Substantia nigra (tissue), 51 donors: ENCODE measurements at places on chromosomes 6 and 20.

- no peak for DNase-seq
Observed at GRCh38 chr6:100257793-100258395, 206.8 kb downstream of the SIM1 start.

DNA sequence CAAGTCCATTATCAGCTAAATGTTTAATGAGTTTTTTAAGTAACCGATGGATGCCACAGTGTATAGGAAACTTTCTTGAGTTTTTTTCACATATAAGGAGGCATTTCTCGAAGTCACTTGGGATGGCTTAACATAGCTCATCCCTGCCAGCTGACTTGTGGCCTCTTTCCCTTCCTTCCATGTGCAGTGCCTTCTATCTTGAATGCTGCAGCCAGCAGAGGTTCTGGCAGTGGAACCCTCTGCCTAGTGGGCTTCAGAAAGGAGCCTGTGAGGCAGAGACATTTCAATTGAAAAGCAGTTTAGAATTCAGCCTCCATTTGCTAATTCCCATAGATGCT is 51.9 kb downstream of the AKAP12 start:
- DNase-seq, result no peak

DNA sequence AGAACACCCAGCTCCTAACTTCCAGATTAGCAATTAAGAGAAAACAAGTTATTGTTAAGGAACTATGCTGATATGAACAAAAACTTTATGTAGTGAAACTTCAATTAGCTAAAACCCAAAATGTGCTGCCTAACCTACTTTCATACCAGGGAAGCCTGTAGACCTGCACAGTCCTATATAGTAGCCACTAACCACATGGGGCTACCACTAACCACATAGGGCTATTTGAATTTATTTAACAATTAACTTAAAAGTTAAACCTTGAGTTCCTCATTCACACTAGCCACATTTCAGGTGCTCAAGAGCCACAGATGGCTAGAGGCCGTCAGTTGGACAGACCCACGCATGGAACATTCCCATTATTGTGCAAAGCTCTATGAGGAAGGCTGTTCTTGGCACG is 72.4 kb upstream of the LAMP5 start:
- no peak for DNase-seq

- DNase-seq, result no peak
Observed at GRCh38 chr20:46564241-46564957, 13.9 kb upstream of the OCSTAMP start.

DNA sequence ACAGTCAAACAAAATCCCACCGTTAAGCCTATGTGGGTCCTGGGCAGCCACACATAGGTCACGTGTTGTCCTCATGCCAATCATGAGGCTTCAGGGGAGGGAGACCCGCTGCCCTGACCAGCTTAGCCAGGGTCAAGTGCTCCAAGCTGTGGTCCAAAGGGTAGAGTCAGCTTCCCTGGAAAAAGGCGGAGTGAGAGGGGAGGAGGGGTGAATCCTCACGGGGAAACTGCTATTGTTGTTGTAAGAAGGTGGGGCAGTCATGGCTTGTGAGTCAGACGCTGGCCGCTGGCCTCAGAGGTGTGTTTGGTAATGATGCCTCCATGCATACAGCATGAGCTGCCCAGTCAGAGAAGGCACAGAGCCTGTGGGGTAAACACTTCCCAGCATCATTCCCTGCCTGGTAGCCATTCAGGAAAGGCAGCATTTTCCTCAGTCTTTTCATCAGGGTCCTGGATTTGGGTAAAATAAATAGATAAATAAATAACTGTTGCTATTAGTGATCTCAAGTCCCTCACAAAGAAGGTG is 8.7 kb downstream of the CST3 start:
- no peak for DNase-seq

DNA sequence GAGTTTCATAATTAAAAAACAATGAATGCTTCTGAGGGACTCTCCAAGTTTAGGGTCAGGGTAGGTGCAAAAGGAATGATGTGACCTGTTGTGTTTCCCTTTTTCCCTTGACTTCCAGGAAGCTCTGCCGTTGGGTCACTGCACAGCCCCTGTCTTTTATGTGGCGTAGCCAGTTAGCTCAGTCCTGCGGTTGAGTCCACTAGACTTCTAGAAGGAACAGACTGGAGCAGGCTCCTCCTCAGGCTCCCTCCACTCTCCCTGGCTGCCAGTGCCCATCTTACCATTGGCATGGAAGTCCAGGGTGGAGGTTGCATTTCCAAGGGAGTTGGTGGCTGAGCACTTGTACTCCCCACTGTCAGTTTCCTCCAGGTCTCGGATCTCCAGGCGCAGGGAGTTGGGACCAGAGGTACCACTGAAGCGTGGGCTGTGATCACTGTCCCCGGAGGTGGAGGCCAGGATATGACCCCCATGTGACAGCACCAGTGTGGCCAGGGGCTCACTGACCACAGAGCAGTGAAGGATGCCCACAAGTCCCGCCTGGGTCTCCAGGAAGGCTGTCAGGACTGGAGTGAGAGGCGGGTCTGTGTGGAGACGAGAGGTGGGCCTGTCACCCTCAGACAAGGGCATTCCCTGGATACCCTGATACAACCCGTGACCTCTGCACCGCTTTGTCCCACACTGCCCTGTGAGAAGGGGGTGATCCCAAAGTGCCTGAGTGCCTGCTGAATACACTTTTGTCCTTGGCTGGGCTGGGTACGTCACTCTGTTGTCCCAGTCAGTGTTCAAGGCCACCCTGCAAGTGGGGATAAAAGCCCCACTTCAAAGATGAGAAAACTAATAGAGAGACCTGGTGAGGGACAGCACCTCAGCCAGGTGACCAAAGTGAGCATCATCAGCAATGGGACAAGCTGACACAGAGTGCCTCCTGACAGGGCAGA is 11.1 kb downstream of the SIGLEC1 start:
- no peak for DNase-seq

DNA sequence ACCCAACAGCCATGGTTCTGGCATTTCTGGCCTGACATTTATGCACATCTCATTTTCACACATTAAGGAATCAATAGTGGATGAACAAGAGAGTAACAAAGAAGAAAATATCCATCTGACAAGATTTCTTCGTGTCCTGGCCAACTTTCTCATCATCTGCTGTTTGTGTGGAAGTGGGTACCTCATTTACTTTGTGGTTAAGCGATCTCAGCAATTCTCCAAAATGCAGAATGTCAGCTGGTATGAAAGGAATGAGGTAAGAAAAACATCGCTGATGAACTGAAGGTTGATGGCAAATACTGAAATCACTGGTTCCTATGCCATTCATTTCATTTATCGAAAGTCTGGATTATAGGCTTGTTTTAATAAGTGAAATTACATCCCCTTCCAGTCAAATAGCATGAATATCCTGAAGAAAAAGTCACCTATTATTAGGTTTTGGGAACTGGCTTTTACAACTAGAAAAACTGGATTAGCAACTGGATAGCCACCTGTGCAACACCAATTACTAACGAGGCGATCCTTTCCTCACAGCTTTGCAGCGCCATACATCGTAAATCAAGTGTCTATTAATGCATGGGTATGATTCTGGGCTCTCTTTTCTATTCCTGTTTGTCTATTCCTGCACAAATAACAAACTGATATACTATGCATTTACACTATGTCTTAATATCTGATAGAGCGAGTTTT is 50.2 kb upstream of the NOP56 start:
- DNase-seq, result no peak

- DNase-seq, result no peak
Observed at GRCh38 chr6:153790048-153790447, 249.0 kb upstream of the OPRM1 start.

- DNase-seq, result no peak
Observed at GRCh38 chr6:34982424-34982852, 93.4 kb downstream of the ANKS1A start.

- no peak for DNase-seq
Observed at GRCh38 chr6:108510461-108511319, 50.0 kb upstream of the FOXO3 start.

GRCh38 chr20:8408587-8409307 is 276.7 kb downstream of the PLCB1 start:
- DNase-seq, result no peak

- no peak for DNase-seq
Observed at GRCh38 chr6:111857674-111858337, 15.4 kb downstream of the FYN start.

DNA sequence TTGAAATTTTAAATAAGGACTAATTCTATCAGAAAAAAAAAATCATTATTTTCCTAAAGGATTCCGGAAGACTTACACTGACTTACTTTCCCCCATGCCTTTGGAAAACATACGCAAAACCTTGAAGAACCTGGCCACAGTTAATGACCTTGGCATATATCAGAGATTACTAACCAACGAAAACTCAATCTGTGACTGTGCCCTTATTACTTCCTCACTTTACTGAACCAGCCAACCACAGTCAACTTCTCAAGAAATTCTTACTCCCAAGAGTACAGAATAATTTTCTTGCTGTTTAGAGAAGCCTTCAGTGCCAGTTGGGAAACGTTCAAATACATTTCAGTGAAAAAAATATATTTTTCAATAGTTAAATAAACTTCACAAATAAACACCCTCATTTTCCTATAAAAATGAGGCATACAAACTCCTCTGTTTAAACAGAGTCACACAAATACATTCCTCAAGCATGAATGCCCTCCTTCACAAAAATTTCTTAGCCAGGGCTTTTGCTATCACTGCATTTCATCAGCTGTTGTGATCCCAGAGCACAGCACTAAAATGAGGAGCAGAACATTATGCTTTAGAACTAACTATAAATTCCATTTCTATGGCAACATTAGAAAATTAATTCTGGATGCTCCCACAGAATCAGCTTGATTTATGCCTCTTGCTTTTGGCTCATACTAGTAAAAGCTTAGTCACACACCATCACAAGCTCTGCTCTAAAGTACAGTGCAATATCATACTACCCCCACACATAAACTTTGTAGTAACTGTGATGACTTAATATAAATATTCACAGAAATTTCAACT is 117.6 kb downstream of the DST start:
- DNase-seq, result no peak

GRCh38 chr6:93248631-93249030 is 170.7 kb downstream of the EPHA7 start:
- no peak for DNase-seq

DNA sequence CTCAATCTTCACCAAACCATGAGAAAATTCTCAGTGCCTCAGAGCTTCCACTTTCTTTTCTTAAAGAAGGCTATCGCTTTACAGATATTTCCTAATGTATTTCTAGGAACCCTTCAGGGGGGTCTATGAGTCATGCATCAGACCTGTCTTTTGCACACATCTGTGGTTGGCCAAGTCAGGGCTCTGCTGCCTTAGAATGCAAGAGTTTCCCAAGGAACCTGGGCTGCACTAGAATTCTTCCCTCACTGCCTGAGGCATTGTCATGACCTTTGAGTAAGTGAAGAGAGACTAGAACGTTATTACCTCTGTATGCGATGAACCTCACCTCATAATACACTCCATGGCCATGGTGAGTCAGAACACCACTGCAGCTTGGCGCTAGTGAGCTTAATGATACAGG is 365.0 kb upstream of the ID4 start:
- no peak for DNase-seq
